Omental fat pad (tissue), 4 donors: ENCODE measurements at places on chromosomes 4 and X. TPM values are rescaled to one million over a fixed set of nuclear protein-coding genes. Genes with fewer than 3 reads are reported as not detected.
A peak's percentile ranks its signal among the peaks of the same experiment; 100 is the strongest.

DNA sequence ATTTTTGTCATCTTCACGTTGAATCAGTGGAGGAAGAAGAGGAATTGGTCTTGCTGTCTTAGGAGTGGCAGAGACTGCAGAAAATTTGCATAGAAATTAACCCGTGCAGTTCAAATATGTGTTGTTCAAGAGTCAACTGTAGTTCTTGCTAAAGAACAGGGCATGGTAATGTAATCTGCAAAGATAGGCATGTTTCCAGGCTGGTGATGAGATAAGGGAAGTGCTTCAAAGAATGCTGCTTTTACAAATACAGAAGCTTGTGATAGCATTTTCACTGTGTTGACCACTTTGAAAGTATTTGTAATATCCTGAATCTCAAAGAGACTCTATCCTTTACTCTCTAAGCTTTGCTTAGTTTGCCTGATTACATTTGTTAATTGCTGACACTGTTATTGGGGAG, 60.1 kb downstream of the PRRG1 start:
- no peak for DNase-seq

- DNase-seq = no peak
These were observed 13.6 kb downstream of the UVSSA start for GRCh38 chr4:1360423-1361283.

- DNase-seq = no peak
These were observed 36.7 kb downstream of the PF4 start for GRCh38 chr4:73945140-73945539.

- DNase-seq = no peak
These were observed 14.4 kb downstream of the SHROOM4 start for GRCh38 chrX:50799531-50799961.

DNA sequence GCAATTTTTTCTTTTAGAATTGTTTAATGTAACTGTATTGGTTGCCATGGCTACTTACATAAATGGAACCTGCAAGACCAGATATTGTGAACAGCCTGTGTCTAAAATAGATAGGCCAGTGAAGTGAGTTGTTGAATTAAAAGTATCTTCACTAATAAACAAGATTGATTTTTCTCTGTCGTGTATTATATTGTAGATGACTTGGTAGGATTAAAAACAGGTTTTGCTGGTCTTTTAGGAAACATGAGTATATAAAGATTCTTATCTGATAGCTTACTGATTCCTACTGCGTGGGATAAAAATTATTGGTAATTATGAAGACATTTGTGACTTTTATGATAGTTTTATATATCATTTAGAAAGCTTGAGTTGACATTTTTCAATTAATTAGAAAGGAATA, 162.1 kb downstream of the KDM6A start:
- no peak for DNase-seq

DNA sequence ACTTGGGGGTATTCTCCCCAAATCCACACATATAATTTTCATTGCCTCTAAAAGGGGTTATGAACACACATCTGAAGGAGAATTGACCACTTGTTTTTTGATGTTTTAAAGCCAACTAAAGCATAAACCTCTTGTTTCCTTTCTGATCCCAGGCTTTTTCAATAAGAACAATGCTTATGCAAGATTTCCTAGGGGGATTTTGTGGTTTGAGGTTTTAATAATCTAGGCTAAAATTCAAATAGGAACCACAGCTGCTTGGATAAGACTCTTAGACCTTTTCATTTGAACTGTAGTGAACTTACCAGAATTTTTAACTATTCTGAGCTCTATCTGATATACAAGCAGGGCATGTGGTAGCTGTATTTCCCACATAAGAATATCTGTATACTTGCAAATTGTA, 651.1 kb downstream of the ANKRD50 start:
- DNase-seq = no peak

DNA sequence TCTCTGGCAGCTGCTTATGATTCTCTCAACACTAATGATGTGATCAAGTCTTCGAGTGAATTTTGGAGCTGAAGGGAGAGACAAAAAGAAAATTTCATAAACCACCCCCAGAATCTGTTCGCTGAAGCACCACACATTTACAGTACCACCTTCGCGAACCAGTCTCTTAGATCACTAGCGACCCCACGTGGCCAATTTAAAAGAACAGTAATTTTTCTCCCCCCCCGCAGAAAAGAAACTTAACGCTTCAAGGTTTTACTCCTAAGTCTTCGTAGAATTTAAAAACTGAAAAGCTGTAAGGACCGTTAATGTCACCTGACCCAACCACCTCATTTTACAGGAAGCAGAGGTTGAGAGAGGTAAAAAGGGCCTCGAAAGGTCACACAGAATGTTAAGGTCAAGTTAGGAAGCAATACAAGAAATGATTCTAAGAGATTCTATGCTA, 187.5 kb downstream of the QDPR start:
- DNase-seq = peak; percentile 33

DNA sequence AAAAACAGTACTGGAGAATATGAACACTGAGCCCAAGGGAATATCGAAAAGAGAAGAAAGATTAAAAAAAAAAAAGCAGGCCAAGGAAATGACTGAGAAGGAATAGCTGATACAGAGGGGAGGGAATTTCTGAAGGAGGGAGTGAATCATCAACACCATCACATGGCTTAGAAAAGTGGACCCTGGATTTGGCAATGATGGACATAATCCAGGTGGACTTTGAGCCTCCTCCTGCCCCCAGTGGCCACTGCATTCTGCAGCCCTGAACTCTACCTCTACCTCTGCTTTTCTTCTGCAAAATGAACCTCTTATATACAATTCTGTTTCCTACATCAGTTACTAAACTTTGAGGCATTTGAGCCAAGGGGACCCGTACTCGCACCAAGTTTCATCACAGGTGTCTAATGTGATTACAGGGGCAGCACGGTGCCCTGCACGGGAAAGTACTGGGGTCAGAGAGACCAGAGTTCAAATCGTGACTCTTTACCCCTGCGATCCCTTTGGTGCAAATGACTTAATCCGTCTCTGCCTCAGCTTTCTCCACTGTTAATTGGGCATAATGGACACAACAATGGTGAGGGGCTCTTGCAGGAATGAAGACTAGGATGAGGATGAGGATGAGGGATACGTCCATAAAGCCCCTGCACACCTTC, 1.1 kb downstream of the OCIAD2 start:
- no peak for DNase-seq

DNA sequence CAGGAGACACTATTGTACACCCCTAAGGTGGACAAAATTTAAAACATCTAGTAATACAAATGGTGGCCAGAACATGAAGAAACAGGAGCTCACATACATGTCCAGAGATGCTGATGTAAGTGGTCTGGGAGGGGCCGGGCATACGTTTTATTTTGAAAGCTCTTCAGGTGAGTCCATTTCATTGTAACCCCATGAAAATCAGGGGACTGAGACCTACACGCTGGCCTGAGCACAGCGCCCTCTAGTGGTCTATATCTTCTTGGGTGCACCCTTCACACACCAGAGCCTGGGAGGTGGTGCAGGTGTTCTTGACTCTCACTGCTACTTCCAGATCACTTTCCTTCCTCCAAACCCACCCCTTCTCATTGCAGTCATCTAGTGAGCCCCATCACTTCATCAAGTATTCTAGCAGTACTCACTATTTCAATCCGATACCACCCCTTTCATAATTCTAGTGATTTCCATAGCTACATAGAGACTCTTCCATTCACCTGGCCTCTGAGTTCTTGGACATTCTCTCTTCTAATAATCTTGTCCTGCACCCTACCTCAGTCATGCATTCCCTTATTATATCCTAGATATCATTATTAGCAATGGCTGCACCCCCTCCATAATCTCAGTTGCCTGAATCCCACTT, 4.3 kb upstream of the TLR6 start:
- DNase-seq = no peak

GRCh38 chr4:168269896-168270295, 48.7 kb downstream of the DDX60 start:
- no peak for DNase-seq

GRCh38 chr4:6778435-6778834, 4.1 kb upstream of the KIAA0232 start:
- DNase-seq = no peak

DNA sequence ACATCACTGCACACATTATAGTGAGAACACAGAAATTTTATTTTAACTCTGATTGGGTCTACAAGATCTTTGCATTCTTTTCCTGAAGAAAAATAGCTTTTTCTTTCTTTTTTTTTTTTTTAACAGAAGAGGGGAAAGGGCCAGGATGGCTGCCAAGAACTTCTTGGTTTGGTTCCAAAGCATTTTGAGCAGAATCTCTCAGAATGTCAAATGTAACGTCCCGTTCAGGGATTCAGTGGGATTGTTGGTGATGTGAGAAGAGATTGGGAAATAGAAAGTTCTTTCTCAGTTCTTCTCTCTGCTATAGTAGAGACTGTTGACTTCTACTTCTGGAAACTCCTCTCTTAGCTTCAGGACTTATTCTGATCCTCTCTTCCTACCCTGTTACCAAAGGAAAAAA, 70.9 kb upstream of the CBR4 start:
- no peak for DNase-seq

DNA sequence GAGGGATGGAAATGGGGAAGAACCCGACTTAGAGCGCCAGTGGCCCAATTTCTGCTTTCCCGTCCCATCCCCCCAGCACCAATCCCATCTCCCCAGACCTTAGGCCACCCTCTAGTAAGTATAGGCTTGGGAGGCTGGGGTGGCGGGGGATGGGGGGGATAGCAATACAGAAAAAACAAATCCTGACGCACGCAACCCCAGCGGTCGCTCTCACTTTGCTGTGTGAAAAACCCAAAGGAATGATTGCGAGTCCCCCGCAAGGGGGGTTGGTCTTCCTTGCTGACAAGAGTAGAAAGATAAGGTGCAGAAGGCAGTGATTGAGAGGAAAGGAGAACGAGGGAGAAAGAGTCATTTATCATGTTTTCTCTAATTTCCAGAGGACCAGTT, 863 bp downstream of the CPE start:
- DNase-seq = no peak

DNA sequence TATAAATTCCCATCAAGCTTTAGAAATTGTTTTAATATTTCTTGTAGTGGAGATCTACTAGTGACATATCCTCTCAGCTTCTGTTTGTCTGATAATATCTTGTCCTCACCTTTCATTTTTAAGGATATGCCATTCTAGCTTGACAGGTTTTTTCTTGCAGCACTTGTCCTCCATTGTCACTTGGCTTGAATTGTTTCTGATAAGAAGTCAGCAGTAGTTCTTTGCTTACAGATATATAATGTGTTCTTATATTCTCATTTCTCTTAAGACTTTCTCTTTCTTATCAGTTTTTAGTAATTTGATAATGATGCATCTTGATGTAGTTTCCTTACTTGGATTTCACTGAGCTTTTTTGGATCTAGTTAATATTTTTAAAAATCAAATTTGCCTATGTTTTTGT, 120.6 kb upstream of the NUDT6 start:
- DNase-seq = no peak

GRCh38 chr4:68283714-68284113, 38.2 kb upstream of the TMPRSS11B start:
- no peak for DNase-seq

GRCh38 chr4:4427121-4427870, 40.4 kb downstream of the NSG1 start:
- DNase-seq = no peak

GRCh38 chr4:11585506-11585905, 156.8 kb upstream of the HS3ST1 start:
- DNase-seq = no peak

DNA sequence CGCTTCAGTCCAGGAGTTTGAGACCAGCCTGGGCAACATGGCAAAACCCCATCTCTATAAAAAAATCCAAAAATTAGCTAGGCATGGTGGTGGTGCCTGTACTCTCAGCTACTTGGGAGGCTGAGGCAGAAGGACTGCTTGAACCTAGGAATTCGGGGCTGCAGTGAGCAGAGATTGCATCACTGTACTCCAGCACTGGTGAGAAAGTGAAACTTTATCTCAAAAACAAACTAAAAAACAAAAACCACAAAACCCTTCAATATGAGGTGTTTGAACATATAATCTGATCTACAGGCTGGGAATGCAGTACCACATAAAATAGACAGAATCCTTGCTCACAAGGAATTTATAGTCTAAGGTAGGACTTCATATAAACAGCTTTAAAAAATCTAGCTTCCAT, 103.9 kb downstream of the PDS5A start:
- no peak for DNase-seq

GRCh38 chr4:84901740-84902281, 64.7 kb downstream of the WDFY3 start:
- no peak for DNase-seq

GRCh38 chr4:146446555-146446954, 75.2 kb downstream of the SLC10A7 start:
- DNase-seq = no peak

GRCh38 chr4:133450813-133451212, 301.7 kb downstream of the PCDH10 start:
- DNase-seq = no peak

- no peak for DNase-seq
These were observed 30.3 kb downstream of the CCKAR start for GRCh38 chr4:26459756-26460530.

GRCh38 chr4:182404376-182404775, 161.2 kb downstream of the TENM3 start:
- no peak for DNase-seq

DNA sequence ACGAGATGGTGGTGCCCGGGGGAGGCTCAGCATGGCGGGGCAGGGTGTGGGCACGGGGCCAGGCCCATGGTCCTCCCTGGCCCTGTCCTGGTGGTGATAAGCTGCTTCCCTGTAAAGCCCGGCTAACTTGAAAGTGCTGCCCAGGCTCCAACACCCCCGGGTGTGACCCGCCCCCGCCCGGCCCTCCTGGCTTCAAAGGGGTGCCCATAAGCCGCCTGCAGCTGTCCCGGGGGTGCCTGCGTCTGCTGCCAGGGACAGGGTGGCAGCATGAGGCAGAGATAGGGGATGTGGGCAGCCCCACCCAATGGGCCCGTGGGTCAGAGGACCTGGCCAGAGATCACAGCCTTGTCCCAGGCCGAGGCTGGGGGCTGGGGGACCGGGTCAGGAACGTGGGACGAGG, 18.1 kb downstream of the FGFRL1 start:
- no peak for DNase-seq

DNA sequence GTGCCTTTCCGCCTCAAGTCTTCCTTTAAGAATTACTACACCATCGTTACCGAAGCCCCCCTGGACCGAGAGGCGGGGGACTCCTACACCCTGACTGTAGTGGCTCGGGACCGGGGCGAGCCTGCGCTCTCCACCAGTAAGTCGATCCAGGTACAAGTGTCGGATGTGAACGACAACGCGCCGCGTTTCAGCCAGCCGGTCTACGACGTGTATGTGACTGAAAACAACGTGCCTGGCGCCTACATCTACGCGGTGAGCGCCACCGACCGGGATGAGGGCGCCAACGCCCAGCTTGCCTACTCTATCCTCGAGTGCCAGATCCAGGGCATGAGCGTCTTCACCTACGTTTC, 2.2 kb downstream of the PCDH10 start:
- no peak for DNase-seq

GRCh38 chr4:5635826-5636195, 72.5 kb downstream of the EVC2 start:
- DNase-seq = no peak

PRPS2 gene
- 16.1 TPM for total RNA-seq

OPRPN gene
- not detected for total RNA-seq

SUV39H1 gene
- total RNA-seq = 6.3 TPM

TRIML1 gene
- total RNA-seq = not detected

ADRA2C gene
- 12.0 TPM for total RNA-seq
